Lower lobe of right lung (tissue), 2 donors: ENCODE measurements at places on chromosomes 11 and 22.

DNA sequence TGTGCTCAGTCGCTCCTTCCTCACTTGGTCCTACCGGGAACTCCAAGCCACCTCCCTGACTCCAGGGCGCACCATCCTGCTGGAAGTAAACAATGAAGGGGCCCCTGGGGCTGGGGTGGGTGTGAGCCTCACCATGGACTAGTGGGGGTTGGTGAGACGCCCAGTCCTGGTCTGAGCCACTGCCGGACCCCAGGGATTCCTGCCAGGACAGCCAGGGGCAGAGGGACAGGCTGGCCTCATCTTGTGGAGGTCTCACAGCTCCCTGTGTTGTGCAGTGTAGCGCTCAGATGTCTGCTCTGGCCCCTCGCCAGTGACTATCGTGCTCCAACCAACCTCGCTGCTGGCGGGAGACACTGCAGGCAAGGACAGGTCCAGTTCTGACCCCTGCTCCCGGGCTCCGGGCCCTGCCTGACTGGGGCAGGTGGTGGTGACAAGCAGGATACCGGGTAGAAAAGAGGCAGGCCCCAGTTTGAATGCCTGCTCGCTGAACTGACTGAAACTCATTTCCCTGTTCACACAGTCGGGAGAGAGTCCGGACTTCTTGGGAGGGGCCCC is 1021.4 kb downstream of the BRD1 start:
- DNase-seq, result no peak

DNA sequence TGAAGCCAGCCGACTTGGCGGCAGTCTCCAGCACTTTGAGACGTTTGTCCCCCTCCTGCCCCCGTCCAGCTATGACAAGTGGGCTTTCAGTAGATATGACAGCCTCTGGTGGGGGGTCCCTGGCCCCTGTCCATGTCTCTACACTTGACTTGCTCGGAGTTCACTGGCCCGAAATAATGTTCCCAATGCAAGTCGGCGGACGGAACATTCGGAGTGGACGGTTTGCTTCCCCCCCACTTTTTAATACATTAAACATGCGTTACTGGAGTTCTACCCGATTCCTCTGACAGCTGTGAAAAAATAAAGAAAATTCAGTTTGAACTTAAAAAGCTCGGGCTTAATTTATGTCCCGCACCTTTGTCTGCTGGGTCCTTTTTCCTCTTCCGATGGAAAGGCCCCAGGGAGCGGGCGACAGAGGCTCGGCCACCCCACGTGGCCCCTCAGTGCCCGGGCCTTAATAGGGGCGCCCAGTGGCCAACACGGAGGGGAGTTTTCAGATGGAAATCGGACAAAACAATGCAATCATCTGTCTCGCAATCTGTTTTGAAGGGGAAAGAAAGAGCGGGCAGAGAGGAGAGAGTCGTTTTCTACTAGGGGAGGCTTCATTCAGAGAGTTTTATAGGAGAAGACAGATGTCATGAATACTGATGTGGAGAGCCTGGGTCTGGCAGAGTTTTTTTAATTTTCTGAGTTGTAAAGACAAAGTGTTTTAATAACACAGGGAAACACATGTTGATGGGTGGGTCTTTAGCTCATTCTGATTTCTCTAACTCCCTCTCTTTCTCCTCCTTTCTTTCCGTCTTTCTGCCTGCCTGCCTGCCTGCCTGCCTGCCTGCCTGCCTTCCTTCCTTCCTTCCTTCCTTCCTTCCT is 50.2 kb downstream of the SMIM38 start:
- DNase-seq, result no peak

DNA sequence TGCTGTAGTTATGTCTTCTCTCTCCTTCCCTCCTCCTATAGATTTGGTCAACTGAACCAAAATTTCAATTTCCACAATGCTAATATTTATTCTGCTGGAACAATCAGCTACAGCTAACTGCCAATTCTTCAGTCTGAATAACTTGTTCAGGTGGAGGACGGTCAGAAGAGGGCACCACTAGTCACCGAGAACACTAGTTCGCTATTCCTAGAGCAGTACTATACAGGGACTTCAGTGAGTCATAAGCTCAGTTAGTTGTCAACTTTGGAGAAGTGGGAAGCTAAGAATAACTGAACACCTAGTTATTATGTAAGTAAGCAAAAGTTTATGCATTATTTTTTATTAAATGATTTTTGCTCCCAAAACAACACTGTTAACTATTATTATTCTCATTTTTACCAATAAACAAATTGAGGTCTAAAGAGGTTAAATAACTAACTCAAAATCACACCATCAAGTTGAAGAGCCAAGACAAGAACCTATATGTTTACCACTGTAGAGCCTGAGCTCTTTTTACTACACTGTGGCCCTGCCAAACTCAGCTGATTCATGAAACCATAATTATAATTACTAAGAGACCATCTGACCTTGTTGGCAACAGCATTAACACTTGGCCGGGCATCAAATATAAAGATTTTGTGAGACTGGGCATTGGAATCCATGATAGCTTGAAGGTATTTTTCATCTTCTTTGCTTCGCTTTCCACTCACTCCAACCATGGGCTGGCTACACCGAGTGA is 59.0 kb downstream of the CEP57 start:
- DNase-seq, result peak; percentile 29

DNA sequence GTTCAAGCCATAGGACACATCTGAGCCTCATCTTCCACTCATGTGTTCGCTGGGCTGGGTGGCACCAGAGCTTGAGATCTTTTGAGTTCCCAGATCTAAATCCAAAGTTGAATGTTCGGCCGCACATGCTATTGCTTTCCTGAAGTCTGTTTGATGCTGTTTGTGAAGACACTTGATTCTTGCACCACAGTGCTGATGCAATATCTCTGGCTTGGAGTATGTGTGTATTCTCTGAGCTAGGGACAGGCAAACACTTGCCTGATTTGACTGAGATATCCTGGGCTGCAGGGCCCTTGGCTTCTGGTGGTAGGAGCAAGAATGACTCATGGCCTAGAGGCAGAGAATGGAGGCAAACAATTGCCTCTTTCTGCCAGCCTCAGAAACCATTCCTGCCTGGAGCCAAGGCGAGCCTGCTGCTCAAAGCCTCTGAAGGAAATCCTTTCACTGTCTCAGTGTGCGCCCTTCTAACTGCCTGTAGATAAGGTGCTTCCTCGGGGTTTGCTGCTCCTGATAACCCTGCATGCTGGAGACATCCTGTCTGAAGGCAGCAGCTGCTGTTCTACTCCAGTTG is 73.0 kb downstream of the CYB5R2 start:
- peak; percentile 72 for DNase-seq

GRCh38 chr22:46614025-46614931 is 5.9 kb upstream of the GRAMD4 start:
- peak; percentile 62 for DNase-seq

GRCh38 chr11:1049431-1049891 is 12.9 kb upstream of the MUC6 start:
- peak; percentile 75 for DNase-seq

DNA sequence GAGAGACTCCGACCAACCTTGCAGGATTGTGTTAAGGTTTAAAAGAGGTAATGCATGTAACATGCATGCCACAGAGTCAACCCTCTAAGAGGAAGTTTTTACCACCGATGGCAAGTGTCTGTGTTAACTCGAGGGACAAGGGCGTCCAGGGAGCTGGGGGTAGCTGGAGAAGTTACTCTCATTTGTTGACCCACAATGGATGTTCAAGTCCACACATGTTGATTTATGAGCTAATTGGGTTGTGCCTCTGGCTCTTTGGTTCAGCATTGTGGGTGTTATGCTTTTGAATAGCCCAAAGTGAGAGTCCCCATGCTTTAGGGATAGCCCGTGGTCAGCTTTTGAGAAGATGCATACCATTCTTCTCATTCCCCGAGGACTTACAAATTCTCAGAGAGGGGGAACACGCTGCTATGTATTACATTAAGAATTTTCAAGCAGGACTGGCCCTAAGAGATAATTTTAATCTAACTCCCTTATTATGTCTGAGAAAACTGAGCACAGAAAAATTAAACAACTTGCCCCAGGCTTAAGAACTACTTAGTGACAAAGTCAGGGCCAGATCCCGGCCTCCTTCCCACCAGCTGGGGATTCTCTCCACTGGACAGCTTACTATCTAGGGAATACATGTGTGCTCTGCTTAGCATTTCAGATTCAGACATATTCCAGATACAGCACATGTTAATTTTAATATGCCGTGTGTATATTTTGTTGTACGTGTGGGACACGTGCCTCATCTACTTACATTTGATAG is 5.2 kb upstream of the PLET1 start:
- DNase-seq, result no peak

DNA sequence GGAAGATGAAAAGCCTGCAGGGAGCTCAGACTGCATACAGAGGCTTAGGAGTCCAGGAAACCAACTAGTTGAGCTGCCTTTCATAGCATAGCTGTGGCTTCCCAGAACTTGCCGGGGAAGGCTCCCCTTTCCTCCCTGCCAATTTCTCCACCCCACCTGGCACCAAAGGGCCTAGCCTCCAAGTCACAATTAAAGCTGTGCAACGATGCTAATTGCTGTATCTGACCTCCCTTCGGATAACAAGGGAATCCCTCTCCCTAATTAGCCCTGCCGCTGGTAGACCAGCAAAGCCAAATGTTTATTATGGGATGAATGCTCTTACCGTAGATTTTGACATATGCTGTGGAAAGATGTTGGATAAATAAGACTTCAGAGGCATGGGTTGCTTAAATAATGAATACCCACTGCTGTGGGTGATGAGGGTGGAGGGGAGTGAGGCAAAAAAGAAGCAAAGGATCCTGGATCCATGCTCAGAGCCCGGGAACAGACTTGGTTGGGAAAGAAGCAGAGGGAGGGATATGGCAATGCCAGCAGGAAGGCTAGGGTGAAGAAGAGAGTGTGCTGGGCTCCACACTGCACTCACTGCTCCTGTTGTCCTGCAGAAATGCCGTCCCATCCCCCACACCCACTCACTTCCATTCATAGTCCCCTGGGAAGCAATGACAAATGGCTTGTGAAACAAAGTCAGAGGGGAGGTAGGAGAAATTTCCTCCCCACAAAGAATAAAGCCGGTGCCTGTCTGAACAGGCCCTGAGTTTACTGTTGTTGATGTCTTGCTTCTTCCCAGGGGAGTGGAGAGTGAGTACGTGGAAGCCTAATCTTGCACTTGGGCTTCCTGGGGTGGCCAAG is 608.1 kb upstream of the CADM1 start:
- DNase-seq, result no peak

DNA sequence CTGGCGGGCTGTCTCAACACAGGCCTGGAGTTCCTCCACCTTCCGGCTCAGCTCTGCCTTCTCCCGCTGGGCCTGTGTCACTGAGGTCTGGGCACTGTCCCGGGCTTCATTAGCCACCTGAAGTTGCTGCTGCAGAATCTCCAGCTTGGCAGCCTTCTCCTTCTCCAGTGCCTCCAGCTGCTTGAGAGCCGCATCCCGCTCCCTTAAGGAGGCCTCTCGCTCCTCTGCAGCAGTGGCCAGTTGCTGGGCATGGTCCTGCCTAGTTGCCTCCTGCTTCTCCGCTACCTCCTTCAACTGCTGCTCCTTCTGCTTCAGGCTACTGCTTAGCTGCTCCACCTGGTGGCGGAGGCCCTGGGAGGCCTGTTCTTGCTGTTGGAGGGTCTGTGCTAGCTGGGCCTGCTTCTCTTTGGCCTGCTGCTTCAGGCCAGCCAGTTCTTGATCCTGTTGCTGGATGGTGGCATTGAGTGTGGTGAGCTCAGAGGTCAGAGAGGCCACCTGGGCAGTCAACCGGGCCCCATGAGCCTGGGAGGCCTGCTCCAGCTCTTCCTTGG is 16.9 kb downstream of the IL18BP start:
- DNase-seq, result no peak

DNA sequence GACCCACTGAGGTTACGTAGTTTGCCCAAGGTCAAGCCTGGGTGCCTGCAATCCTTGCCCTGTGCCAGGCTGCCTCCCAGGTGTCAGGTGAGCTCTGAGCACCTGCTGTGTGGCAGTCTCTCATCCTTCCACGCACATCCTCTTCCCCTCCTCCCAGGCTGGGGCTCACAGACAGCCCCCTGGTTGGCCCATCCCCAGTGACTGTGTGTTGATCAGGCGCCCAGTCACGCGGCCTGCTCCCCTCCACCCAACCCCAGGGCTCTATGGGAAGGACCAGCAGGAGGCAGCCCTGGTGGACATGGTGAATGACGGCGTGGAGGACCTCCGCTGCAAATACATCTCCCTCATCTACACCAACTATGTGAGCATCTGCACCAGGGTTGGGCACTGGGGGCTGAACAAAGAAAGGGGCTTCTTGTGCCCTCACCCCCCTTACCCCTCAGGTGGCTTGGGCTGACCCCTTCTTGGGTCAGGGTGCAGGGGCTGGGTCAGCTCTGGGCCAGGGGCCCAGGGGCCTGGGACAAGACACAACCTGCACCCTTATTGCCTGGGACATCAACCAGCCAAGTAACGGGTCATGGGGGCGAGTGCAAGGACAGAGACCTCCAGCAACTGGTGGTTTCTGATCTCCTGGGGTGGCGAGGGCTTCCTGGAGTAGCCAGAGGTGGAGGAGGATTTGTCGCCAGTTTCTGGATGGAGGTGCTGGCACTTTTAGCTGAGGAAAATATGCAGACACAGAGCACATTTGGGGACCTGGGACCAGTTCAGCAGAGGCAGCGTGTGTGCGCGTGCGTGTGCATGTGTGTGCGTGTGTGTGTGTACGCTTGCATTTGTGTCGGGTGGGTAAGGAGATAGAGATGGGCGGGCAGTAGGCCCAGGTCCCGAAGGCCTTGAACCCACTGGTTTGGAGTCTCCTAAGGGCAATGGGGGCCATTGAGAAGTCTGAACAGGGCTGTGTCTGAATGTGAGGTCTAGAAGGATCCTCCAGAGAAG is 1.6 kb downstream of the GSTP1 start:
- no peak for DNase-seq

GRCh38 chr11:109804911-109805310 is 288.3 kb upstream of the ZC3H12C start:
- DNase-seq, result no peak

DNA sequence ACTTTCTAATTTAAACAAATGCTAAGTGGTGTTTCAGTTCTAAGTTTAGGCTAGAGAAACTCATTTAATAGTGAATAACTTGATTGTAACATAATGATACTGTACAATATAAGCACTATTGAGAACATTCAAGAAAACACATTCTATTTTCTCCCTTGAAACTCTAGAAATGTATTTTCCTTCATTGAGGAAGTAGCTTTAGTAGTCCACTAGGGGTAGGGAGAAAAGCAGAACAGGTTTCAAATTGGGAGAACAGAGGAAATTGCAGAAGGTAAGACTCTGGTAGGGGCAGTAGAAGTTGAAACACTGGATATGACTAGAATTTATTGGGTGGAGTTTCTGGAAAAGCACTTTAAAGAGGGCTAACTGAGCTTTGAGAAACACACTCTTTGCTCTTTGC is 31.6 kb upstream of the MPPED2 start:
- DNase-seq, result no peak

DNA sequence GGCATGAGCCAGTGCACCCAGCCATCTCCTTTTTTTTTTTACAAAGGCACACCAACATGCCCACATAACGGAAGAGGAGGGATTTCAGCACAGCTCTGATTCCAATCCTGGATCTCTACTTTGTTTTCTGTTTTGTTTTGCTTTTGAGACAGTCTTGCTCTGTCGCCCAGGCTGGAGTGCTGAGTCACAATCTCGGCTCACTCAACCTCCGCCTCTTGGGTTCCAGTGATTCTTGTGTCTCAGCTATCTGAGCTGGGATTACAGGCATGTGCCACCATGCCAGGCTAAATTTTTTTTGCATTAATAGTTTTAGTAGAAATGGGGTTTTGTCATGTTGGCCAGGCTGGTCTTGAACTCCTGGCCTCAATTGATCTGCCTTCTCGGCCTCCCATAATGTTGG is 28.1 kb downstream of the VSTM5 start:
- DNase-seq, result no peak

- no peak for DNase-seq
Observed at GRCh38 chr11:79672786-79673185, 232.0 kb upstream of the TENM4 start.

GRCh38 chr11:82682003-82682751 is 51.5 kb downstream of the FAM181B start:
- no peak for DNase-seq
